ENCODE measurements at places on chromosomes 7 and 10.

GRCh38 chr7:50854247-50854646 is 71.6 kb upstream of the GRB10 start:
- DNase-seq = no peak

GRCh38 chr7:46191776-46192175 is 270.7 kb upstream of the IGFBP3 start:
- DNase-seq = no peak

DNA sequence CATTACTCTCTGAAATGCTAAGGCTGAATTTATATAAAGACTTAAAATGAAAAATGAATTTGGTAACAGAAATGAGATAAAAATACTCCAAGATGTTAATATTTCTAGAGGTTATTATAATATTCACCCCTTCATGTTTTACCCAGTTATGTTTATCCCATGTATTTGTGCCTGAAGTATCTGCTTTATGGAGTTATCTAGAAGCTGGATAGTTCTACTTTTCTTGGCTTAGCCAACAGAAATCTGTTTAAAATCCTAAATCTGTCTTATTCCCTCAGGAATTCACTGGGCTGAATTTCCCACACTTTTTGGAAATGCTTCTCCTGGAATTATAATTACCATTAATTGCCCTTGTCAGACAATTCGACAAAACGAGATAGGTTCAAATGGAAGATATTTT is 201.6 kb downstream of the THSD7A start:
- no peak for DNase-seq

- DNase-seq = no peak
These were observed 32.0 kb downstream of the TBATA start for GRCh38 chr10:70753026-70753663.

DNA sequence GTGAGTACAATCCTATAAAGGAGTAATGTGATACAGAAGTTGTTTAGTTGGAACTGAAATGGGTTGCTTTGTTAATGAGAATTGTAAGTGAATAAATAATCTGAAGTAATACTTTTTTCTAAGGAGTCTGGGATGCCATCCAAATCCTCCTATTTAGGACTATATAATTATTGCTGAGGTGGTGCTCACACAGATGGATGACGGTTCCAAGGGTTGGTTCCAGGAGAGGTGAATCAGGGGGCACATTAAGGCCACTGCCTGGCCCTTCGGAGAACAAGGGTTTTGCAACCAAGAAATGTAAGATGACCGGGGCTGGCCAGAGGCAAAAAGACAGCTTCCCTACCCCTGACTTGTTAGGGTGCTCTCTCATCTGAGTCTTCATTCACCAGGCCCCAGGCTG is 352.7 kb downstream of the PHTF2 start:
- DNase-seq = no peak

Measured in stimulated activated CD8-positive, alpha-beta memory T cell treated with anti-CD3 and anti-CD28 coated beads, Interleukin-4, amount 100 ng/mL, for 48 hours (primary cell).